ENCODE measurements at places on chromosomes 4 and X.
A peak's percentile ranks its signal among the peaks of the same experiment; 100 is the strongest.

GRCh38 chrX:8988446-8988845, 45.5 kb downstream of the FAM9B start:
- DNase-seq, result peak; percentile 3

DNA sequence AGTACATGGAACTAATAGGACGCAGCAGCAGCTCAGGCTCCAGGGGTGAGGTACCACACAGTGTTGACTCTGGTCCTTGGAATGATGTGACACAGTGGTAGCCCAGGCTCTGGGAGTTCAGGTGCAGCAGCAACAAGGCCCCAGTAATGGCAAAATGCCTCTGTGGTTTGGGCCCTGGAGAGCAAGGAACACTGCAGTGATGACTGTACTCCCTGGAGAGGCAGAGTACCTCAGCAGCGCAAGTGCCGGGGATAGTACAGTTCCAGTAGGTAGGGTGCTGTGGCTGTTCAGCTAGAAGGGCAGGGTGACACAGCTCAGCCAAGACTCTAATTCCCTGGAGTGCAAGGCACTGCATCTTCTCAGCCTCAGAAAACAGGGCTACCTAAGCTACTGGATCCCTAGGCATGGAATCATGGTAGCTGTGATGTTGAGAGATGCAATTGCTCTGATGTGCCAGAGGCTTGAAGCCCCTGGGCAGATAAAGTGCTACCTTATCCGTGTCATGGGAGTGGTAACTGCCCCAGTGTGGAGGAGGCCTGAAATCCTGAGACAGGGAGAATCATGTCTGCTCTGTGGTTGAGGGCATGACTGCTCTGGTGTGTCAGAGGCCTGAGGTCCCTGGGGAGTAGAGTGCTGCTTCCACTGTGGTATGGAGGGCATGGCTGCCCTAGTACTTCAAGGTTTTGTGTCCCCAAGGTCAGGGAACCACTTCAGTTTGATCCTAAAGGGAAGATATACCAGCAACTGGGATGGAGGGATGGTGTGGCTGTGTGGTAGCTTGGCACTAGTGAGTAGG, 55.2 kb downstream of the AREG start:
- no peak for DNase-seq

DNA sequence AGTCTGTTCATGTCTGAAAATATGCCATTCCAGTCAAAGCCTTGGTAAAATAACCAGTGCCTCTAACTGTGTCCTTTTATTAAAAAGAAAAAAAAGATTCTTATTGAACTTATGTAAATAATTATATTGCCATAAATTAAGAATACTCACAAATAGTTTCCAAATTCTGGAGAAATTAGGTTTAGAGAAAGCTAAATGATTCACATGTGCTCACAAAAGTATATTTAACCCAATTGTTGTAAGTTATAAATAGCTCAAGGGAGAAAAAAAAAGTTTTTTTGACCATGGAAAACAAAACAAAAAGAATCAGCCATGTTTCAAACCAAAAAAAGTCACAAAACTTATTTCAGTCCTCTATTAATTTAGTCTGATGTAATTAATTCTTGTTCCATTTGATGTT, 25.3 kb upstream of the HERC6 start:
- DNase-seq, result no peak

- no peak for DNase-seq
Measured at GRCh38 chr4:189385098-189385497, 555.6 kb upstream of the FRG1 start.

DNA sequence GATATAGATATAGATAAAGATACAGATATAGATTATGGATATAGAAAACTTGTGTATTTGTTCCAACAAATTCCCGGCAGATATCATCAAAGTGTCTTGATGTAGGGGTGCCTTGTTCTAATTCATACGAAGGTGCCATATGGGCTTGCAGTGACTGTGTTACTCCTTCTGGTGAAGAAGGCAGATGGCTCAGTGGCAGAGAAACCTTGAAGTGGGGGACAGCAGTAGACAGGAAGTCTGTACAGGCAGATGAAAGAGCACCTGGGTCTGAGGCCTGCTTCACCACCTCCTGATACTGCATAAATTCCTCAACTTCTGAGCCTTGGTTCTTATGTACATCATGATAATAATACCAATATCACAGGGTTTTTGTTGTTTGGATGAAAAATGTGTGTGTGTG, 179.5 kb upstream of the GATB start:
- DNase-seq, result no peak

DNA sequence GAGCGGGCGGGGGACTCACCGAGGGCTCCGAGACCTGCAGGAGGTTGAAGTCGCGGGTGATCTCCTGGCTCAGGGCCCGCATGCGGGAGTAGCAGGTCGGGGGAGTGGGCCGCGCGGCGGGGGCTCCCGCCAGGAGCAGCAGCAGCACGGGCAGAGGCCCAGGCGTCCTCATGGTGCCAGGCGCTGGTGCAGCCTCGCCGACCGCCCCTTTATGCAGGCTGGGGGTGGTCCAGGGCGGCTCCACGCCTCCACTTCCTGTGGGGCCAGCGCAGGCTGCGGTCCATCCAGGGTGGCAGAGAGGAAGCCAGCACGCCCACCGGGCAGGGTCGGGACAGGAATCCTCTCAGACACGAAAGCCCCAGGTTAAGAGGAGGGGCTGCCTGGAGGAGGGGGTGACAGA, at the start of gene CYTL1:
Gene CYTL1, minus strand, starts transcription at position 185 of the 400 bp plus-strand sequence. Its CDS starts 13 bp downstream, at position 172.
- no peak for DNase-seq

DNA sequence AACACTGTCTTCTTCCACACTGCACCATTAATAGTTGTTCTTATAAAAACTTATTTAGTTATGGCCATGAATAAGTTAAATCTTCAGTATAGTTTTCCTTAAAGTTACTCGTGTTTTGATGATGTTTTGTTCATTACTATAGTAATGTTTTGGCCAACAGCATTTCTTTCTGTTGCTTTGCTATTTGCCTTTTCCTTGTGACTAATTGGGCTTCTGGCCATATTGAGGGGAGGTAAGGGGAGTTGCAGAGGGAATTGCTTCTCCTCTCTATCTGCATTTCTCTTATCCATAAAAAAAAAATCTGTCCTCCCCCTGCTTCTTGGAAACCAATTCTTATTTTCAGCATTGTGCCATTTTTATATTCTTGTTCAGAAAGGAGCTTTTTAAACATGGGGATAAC, 42.7 kb upstream of the ZCCHC12 start:
- DNase-seq, result no peak

DNA sequence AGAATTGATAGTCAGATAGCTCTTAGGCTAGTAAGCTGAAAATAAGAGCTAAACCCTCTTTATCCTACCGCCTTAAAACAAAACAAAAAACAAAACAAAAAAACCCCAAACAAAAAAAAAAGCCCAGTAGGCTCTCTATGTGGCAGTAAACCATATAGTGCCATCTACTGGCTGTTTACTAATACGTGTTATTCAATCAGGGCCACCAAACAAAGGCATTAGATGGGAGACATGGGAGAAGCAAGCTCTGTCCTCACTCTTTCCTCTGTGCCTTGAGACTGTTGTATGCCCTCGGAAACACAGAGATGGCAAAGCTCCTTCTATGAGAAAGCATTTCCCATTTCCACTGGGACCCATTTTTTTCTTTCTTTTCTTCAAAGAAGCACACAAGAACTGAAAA, 148.8 kb upstream of the MID1 start:
- no peak for DNase-seq

DNA sequence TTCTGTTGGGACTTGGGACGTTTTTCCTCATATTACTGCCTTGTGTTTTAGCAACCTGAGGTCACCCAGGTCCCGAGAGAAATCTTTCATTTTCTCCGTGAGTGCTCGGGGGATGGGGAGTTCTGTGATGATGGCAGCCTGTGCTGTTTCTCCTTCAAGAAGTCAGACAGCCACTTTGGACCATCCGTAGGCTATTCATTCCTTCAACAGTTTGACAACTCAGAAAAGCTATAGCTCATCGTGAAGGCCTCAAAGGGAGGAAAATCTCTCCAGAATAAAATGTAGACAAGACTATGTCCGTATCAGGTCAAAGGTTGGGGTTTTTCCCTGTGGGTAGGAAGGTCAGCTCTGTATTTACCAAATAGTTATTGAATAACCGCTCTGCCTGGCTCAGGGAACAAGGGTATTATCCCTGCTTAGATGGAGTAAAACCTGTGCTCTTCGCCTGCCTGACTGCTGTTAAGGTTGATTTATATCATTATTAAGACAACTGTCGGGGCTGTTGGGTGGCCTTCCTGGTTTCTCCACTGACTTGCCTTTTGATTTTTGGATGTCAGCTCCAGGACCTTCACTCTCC, 36.6 kb downstream of the FAM114A1 start:
- peak; percentile 74 for DNase-seq

DNA sequence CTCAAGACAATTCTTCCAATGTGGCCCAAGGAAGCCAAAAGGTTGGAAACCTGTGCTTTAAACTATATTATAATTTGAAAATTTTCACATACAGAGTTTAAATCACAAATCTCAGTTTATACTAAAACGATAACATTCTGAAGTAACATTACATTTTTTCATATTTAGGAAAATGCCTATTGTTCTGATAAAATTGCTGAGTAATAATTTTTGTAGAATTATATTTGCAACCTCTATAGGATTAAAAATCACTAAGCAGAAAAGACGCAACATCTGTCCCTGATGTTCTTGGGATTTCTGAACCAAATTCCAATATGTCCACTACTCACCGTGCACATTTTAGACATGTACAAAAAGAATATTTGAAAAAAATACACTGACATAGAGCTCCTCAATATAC, 10.5 kb downstream of the ZNF732 start:
- DNase-seq, result no peak

DNA sequence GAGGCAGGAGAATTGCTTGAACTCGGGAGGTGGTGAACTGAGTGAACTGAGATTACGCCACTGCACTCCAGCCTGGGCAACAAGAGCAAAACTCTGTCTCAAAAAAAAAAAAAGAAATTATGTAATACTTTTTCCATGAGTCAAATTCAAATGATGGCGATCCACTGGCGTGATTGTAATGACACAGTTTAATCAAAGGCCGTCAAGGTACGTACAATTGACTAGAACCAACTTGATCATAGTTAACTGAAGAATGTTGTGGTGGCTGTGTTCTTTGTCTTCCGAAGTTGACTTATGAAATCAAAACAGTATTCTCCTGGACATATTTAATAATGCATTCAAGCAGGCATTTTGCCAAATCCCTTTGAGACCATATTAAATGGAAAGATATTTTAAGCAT, 318.6 kb upstream of the FAT1 start:
- no peak for DNase-seq
